Fibroblast of upper back skin (primary cell): ENCODE measurements at places on chromosomes 5 and 9.

- DNase-seq: no peak
These were observed 18.4 kb upstream of the TCF7 start for GRCh38 chr5:134095887-134096589.

DNA sequence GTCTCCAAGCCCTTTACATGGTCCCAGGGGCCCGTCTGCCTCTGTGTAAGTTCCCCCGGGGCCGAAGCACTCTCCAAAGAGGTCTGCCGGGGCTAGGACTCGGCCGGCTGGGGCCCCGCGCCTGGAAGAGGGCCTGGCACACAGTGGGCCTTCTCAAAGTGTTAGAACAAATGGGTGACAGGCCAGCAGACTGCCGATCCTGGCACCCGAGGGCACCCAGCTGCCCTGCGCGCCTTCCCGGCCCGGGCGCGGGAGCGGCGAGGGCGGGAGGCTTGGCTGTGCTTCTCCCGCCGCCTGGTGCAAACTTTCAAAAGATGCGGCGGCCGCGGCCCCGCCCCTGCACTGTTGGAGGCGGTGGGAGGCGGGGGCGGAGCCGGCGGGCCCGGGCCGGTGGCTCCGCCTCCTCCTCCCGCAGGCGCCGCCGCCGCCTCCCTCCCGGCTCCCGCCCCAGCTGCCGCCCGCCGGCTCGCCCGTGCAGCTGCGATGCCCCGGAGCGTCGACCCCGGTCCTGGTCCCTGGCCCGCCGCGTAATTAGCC, at the start of gene NEURL1B:
Gene NEURL1B (plus strand): TSS at position 442 of the 537 bp plus-strand sequence. CDS start 144 bp downstream, outside the sequence.
- peak; percentile 54 for DNase-seq

- DNase-seq: peak; percentile 69
These were observed 268.6 kb upstream of the PTGER4 start for GRCh38 chr5:40410964-40411635.

DNA sequence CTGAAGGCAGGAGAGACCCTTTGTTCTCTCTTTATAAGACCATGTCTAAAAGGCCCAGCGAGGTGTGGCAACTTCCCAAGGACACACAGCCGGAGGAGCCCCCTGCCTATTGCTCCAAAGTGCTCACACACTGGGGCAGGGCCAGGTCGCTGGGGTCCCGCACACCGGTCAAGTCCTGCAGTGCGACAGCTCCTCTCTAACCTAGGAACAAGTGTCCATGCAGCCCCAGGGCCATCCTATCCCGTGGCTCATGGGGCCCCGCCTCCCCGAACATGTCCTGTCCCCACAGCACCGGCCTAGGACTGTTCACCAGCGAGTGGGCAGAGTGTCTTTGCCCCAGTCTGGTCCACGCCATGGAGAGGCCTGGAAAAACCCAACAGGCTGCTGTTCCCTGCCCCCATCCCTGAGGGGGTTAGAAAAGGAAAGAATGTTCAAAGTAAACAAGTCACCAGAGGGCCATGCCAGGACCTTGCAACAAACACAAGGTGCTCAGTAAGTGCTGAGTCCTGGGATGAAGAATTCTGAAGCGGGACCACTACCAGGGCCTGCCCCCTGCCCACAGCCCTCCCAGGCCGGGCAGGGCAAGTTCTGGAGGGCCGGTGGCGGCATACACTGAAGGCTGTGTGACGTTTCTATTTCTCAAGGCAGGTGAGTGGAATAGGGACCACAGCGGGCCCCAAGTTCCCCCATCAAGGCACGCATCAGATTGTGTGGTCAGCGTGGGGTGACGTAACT, 938 bp downstream of the NINJ1 start:
- DNase-seq: no peak

GRCh38 chr5:142053426-142054151, 40.8 kb upstream of the GNPDA1 start:
- peak; percentile 66 for DNase-seq

DNA sequence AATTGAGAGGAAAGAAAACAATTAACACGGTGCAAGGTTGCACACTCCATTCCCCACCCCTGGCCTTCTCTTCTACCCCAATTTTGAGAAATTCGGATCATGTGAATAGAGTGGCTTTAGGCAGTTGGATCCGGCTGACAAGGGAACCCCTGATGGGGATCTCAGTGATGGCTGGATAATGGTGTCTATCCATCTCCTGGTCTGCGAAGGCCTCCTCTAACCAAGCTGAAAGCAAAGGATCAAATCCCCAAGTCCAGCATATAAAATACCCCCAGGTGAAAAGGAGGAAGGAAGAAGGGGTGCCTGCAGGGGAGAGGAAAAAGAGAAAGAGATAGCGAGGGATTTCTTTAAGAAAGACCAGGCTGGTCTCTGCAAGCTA, 16.0 kb downstream of the NR2F1 start:
- DNase-seq: no peak

- no peak for DNase-seq
These were observed 9.6 kb upstream of the AHRR start for GRCh38 chr5:311963-312362.

DNA sequence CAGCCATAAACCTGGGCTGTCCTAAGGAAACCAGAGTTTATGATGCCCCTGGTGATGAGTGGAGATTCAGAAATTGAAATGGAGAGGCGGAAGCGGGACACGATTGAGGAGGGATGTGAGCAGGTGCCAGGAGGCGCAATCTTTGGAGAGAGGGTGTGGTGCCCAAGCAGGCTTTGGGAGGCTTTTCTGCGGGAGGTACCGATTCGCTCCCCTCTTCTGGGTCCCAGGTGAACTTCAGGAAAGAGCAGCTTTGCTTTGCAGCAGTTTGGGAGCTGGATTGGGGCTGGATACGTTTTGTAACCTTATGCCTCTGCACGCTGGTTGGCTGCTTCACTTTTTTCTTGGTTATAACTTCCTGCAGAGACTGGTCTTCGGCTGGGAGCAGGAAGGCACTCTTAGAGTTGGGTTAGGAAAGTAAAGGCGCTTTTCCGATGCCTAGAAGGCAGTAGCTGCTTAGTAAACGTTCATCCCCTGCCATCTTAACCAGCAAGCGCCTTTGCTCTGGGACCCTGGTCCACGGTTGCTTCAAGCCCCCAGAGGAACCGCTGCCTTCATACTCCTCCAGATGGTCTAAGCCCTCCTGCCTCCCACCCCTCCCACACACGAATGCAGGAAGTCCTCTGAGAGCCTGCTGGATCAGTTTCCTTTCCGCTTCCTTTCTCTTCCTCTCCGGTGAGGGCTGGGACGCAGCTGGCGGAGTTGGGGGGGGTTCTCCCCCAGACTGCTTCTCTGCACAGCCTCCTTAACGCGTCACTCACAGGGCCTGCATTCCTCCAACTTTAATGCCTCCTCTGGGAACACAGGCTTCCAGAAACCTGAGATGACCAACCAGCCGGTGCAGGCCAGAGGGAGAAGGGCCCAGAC, 15.2 kb upstream of the NEK6 start:
- DNase-seq: peak; percentile 91

DNA sequence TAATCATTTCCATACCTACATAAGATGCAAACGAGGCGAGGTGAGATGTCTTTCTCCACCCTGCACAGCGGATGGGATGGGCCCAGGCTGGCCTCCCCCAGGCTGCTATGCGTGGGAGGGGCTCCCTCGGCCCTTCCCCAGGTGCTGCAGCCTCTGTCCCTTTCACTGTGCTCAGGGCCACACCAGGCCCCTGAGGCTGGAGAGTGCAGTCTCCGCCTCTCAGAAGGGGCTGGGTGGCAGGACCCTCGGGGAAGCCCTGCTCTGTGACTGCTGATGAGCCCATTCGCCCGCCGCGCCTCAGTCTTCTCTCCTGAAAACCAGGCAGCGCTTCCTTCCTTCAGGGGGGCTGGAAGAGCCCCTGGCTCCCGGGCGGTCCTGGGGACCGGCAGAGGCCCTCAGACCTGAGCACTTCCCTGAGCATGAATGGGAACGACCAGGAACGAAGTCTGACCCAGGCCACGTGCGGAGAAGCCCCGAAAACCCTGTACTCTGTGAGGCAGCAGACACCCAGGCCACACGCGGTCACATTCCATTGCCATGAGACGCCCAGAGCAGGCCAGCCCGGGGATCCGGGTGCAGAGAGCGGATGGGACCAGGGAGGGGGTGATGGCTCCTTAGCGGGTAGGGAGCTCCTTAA, 21.9 kb upstream of the NOTCH1 start:
- DNase-seq: peak; percentile 94

DNA sequence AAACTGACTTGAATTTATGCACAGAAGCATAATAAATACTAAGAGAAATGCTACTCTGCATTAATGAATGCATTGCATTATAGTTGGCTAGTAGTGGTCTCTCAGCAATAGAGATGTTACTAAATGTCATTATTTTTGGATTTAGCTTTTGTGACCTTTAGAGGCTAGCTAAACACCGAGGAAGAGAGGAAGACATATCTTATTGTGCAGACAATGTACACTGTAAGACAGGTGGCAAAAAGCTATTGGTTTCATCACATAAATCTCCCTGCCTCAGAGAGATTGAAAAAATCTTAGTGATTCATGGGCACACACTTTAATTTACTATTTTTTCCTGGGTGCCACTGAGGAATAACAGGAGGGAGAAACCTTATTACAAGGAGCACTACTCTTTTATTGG, 435.9 kb downstream of the TMEM232 start:
- DNase-seq: no peak

GRCh38 chr5:14534773-14535172, 46.8 kb upstream of the OTULINL start:
- DNase-seq: no peak

- DNase-seq: no peak
These were observed 7.5 kb upstream of the IL6ST start for GRCh38 chr5:56002303-56002702.

DNA sequence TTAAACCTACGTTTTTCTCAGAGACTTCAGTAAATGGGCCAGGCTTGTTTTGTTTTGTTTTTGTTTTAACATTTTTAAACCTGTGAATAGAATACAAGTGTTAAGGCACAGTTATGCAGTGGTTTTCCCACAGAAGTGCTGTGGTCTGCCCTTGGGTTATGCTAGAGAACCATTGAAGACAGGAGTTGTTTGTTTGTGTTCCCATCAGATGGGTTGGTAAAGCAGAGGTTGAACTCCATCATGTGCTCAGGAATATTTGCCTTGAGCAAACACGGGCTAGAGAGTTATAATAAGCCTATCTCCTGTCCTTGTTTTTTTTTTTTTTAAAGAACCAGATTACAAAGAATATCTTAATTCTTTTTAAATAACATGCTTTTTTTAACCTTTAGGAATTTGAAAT, 28.5 kb downstream of the RHOBTB3 start:
- DNase-seq: no peak

DNA sequence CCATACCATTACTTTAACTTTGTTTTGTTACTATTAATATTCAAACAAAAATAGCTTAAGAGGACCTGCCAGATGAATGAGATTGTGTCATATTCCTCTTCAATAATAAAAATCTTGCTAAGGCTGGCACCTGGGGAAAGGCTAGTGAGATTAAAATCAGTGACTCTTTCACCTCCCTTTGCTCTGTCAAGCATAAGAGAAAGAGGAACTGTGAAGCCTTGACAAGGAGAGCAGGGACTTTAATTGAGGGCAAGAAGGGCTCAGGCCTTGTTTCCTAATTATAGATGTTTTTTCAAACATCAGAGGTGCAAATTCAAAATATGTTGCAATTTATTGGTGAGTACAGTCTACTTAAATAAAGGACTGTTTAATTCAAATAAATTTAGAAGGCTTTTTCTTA, 91.7 kb downstream of the SPATA31D1 start:
- no peak for DNase-seq

- DNase-seq: no peak
These were observed 19.2 kb downstream of the NDUFS6 start for GRCh38 chr5:1820381-1820780.

DNA sequence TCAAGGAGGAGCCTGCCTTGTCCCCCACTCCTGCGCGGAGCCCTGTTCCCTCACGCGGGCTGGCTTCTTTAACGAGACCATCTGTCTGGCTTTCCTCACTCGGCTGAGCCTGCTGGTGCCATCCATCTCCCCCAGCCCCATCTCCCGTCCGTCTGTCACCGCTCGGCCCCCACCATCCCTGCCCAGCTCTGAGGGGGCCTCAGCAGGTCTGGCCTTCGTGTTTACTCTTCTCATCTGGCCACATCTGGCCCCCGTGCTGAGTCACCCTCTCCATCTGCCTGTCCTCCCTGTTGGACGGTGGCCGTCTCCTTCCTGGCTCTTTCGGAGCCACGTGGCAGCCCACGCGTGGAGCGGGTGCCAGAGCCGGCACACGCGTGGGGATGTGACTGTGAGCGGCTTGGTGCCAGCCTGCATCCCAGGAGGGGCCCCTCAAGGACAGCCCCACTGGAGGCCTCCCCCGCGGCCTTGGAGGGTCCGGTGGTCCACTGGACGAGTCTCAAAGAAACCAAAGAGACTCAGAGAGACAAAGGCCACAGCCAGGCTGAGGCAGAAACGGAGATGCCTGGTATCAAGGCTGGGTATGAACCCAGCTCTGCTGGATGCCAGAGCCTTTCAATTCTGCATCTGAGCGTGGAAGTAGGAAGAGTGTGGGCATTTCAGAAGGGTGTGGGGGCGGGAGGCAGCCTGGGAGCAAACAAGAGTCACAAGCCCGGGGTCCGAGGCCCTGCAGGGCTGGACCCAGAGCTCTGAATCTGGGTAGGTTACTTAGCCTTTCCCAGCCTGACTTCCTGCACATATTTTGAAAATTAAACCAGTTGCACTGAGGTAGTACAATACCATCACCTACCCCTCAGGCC, 76.7 kb upstream of the UNC5A start:
- DNase-seq: no peak

DNA sequence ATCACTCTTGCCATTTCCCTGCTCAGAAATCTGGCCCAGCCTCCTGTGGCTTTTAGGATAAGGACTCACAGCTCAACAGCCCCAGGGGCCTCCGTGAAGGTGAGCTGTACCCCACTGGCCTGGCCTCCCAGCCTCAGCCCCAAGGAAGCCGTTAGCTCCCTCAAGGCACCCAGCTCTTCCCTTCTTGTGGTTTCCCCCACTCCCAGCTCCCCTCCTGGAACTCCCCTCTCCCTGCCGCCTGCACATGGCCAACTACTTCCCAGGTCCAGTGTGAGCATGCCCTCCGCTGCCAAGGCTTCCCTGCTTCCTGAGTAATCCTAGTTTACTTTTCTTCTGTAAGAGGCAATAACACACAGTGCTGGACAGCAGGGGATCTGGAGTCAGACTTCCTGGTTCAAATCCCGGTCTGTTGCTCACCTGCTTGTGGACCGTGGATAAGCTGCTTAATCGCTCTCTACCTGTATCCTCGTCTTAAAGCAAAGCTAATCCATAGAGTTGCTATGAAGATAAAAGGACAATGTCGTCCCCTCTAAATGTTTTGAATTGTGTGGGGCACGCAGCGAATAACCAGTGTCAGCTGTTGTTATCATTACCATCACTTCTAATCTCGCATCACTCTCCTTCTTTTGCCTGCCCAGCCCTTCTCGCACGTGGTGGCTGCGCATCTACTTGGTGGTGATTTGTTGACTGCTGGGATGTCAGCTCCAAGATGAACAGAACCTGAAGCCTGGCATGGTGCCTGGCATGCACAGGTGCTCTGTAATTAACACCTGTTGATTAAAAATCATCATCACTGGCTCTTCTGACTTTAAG, 86.6 kb downstream of the C5orf15 start:
- DNase-seq: no peak

- peak; percentile 63 for DNase-seq
These were observed 155.8 kb upstream of the SMIM23 start for GRCh38 chr5:171629628-171630349.

GRCh38 chr5:125065741-125066140, 319.3 kb upstream of the ZNF608 start:
- no peak for DNase-seq
